ENCODE measurements at places on chromosomes 12 and 14. TPM values are rescaled to one million over a fixed set of nuclear protein-coding genes. Genes with fewer than 3 reads are reported as not detected.

The COCH gene
- 0.35 TPM for total RNA-seq

- no peak for DNase-seq
- H3K4me1 ChIP-seq, result no peaks in the 10 kb centered on the region
- H3K36me3 ChIP-seq, result no peaks in the 10 kb centered on the region
Measured at GRCh38 chr12:89189448-89189847, 162.9 kb downstream of the DUSP6 start.

- H3K36me3 ChIP-seq, result no peaks in the 10 kb centered on the region
- no peak overlapping the region for H3K27ac ChIP-seq
- peaks cover 26% of the 10 kb centered on the region for H3K27me3 ChIP-seq
- no peak overlapping the region for H3K4me3 ChIP-seq
- H3K4me1 ChIP-seq, result no peaks in the 10 kb centered on the region
Measured at GRCh38 chr12:53844994-53845844, 93.4 kb upstream of the HOXC13 start.

DNA sequence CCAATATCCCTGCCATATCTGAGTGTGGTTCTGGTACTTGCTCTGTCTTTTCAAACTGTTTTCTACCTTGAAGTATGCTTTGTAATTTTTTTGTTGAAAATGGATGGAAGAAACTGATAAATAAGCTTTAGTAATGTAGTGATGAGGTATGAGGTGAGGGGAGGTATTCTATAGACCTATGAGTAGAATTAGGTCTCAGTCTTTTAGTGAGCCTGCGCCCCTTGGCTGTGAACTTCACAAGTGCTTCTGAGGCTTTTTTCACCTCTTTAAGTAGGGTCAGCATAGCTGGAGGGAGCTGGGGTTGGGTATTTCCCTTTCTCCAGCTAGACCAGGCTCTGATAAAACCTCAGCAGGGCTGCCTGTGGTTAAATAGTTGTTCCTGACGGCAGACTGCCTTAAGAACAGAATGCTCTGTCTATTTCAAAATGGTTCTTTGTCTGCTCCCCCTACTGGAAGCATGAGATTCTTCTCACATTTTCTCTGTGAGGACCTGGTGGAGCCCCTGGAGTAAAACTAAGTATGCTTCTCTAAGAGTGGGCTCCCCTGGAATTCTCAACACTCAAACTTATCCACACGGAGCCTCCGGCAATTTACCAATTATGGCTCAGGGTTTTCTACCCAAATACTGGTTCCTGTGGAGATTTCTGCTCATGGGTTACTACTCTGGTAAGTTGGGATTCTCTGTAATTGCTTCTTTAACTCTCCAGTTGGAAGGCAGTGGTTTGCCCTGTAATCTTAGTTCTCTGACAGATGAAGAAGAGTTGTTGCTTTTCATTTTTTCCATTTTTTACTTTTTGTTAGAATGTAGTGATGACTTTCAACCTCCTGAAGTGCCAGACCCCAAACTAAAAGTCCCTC lies 13.1 kb downstream of the KRT5 start:
- H3K4me1 ChIP-seq, result no peaks in the 10 kb centered on the region
- H3K36me3 ChIP-seq, result no peaks in the 10 kb centered on the region
- no peak overlapping the region for H3K4me3 ChIP-seq
- no peak overlapping the region for H3K27ac ChIP-seq
- DNase-seq, result no peak
- H3K27me3 ChIP-seq, result peaks cover 7% of the 10 kb centered on the region

- no peak for DNase-seq
- no peaks in the 10 kb centered on the region for H3K27me3 ChIP-seq
- no peak overlapping the region for H3K4me3 ChIP-seq
- no peaks in the 10 kb centered on the region for H3K4me1 ChIP-seq
Measured at GRCh38 chr14:25757364-25757763, 707.4 kb upstream of the STXBP6 start.

Measured in gastrocnemius medialis (tissue), 4 donors.